Esophagus muscularis mucosa (tissue), 4 donors: ENCODE measurements at places on chromosomes 6 and 20.

DNA sequence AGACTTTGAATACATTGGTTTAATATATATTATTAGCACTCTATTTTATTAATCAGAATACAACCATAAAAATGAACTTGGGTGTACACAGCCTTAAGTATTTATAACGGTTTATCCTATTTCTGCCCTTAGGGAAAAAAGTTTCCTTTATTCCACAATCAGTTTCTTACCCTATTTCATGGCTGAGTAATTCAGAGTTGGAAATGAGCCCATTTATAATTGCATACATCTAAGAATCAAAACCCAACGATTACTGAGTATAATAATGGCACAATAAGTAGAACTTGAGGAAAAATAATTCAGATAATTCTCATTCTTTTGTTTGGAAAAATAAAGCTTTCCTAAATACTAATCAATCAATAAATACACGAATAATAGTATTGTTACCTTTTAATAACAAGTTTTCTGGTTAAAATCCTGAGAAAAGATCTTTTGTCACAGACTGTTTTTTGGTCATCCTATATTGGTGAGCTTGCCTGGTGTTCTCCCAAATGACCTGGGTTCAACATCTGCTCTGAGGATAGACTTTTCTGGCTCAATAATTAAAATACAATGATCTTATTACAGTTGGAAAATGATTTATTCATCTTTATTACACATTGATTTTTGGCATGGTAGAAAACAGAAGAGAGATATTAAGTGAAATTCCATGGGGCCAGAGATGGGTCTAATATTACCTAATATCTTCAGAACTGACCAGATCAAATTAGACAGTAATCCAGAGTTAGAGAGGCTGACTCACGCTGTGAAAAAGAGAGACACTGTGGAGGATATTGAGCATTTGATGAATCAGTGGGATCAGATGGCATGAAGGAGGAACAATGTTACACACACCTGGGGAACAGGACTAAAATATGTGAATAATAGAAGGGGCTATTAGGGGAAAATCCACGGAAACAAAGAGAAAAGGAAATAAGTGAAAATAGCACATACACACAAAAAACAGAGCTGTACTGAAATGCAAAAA lies 162.1 kb upstream of the TBX18 start:
- no peak for DNase-seq

DNA sequence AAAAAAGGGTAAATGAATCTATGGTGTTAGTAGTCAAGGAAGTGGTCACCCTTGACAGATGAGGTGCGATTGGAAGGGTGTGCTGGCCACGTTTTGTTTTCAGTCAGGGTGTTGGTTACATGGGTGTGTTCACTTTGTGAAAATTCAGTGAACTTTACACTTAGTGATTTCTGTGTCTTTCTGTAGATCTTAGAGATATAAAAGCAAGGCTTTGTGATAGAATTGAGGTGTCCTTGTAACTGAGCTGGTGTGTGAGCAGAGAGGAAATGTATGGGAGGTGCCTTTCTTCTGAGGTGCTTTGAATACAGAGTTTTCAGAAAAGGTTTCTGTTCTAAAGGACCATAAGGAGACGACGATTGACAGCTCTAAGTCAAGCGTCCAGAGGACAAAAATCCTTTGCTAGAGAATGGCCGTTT lies 90.5 kb downstream of the SAMD3 start:
- no peak for DNase-seq

GRCh38 chr6:75815756-75816155 lies 66.7 kb downstream of the MYO6 start:
- DNase-seq = no peak

- no peak for DNase-seq
Measured at GRCh38 chr6:142696123-142697000, 248.6 kb downstream of the HIVEP2 start.

DNA sequence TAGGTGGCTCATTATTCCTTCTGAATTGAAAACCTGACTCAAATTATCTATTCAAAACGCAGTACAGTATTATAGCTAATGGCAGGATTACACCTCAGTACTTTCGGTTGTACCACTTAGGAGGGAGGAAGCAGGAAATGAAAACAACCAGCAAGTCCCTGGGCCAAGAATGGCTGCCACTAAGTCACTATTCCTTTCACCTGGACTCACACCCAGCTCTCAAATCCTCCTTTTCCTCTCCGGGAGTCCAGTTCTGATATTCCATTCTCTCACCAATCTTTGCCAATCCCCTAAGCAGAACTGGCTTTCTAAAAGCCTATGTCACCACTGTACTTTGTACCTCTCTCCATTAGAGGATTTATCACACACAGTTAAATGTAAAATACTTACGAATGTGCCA lies 20.6 kb downstream of the TMEM242 start:
- no peak for DNase-seq

- no peak for DNase-seq
Measured at GRCh38 chr6:22412994-22413393, 116.2 kb upstream of the PRL start.
